CD4-positive, alpha-beta T cell treated with Interleukin-15 for 1 hour (primary cell): ENCODE measurements at places on chromosomes 12 and 14.

- DNase-seq: no peak
Measured at GRCh38 chr14:73741876-73742519, 27.8 kb upstream of the PNMA1 start.

- no peak for DNase-seq
Measured at GRCh38 chr12:40672741-40673271, 19.4 kb upstream of the CNTN1 start.

GRCh38 chr14:69682621-69683263, 71.3 kb downstream of the SUSD6 start:
- DNase-seq: no peak

GRCh38 chr14:91877376-91877915, 10.1 kb upstream of the TC2N start:
- DNase-seq: no peak

- no peak for DNase-seq
Measured at GRCh38 chr12:44193281-44193680, 357.4 kb downstream of the TMEM117 start.

GRCh38 chr12:98422812-98423211, 92.6 kb upstream of the TMPO start:
- no peak for DNase-seq

DNA sequence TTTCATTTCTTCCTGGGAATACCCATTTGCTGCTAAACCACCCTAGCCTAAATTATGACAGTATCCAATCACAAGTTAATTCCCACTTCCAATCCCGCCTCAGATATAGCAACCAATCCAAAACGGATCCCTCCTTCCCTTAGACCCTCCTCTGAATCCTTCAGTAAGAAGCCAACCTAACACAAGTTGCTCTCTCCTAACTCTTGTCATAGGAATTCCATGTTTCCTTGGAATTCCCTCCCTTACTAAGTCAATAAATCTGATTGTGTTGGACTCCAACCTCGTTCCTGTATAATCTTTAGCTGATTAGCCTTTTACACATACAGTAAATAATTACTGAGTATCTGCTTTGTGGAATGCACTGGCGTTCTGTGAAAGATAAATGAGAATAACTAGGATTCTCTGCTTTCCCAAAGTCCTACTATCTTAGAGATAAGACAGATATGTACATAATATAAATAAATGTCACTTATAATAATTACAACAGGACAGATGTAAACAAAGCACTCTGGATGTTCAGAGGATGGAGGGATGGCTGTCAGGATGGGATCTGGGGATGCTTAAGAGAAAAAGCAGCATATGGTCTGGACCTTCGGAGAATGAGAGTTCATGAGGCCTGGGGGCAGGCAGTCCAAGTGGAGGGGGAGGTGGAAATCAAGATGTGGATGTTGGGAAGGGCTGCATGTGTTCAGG, 185.8 kb upstream of the SOX5 start:
- no peak for DNase-seq

GRCh38 chr14:104105822-104106470, 20.4 kb downstream of the ASPG start:
- DNase-seq: peak; percentile 12
